ENCODE measurements at places on chromosomes 1 and 21.

- DNase-seq, result no peak
Observed at GRCh38 chr1:55329808-55330432, 114.8 kb upstream of the USP24 start.

DNA sequence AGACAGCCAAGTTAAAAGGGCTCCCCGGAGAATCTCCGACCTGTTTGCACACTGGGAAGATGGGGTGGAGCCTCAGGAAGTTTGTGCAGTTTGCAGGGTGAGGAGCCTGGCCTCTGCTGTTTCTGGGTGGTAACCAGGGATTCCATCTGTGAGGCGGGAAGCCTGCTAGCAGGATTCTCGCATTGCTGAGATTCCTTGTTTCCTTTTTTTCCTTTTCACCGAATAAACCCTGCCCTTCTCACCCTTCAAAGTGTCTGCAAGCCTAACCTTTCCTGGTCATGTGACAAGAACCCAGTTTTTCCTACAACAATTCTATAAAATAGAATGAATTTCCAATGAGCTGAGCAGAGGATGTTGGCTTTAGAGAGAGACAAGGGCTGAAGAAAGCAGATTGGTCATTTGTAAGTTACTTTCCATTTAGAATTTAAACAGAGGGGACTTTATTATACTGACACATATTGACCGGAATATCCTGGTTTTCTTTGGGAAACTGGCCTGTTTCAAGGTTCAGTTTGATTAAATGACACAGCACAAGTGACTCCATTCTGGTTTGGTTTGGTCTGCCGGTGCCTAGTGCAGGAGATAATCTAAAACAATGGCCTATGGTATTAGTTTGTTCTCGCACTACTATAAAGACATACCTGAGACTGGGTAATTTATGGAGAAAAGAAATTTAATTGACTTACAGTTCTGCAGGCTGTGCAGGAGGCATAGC lies 48.7 kb upstream of the DNAH14 start:
- DNase-seq, result no peak

DNA sequence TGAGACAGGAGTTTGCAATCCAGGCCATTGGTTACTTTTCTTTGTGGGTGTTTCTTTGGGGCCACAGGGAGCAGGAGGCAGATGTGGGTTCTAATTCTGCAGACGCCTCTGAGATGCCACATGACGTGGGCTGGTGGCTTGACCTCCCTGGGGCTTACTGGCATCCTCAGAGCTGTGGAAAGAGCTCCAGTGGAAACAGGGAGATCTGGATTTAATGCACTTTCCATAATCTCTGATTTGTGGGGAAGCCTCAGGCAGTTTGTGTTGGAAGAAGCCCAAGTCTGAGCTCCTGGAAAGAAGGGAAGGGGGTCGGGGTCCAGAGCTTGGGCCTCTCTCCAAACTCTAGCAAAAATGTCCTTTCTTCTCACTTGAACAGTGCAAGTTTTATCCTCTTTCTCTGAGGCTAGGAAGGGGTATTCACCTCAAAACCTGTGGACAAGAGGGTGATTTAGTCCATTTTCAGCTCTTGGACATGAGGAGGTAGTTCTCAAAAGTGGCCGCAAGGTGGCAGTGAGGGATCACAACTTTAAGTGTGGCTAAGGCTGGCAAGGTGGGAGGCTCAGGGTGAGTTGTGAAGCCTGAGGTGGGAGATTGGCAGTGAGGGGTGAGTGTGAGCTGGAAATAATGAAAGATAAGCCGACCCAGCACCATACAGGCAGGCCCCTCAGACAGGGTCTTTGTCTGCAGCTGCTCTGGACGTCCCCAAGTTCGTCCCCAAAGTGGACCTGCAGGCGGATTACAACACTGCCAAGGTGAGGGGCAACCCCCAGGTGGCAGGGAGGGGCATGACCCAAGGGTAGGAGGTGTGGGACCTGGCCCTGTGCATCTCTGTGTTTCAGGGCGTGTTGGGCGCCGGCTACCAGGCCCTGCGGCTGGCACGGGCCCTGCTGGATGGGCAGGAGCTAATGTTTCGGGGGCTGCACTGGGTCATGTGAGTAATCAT lies 9.2 kb downstream of the IKBKE start:
- peak; percentile 69 for DNase-seq

GRCh38 chr1:198054510-198054909 lies 102.3 kb upstream of the NEK7 start:
- no peak for DNase-seq

DNA sequence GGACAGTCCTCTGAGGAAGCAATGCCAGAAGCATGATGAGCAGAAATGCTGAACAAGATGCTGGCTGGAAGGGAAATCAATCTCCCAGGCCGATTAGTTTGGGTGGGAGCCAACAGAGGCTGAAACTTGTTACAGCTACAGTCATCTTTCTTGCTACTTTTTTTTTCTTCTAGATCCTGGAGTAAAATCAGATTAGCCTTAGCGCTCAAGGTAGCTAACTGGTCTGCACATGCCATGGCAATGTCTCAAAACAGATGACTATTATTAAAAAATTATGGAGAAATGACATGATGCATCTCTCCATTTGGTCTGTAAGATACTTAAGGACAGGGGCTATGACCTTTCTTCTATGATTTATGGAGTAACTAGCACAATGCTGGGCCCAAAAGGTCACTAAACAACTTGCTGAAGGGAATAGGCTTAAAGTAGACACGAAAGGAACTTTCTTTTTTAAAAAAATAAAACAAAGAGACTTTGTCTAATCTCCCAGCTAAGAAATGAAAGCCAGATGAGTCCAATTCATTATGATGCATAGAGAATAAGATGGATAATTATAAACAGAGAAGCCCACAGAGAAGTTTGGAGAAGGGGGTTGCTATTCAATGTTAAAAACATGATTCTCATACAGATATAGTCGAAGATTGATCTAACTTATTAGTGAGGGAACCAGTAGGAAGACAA lies 42.5 kb downstream of the UTP25 start:
- no peak for DNase-seq

DNA sequence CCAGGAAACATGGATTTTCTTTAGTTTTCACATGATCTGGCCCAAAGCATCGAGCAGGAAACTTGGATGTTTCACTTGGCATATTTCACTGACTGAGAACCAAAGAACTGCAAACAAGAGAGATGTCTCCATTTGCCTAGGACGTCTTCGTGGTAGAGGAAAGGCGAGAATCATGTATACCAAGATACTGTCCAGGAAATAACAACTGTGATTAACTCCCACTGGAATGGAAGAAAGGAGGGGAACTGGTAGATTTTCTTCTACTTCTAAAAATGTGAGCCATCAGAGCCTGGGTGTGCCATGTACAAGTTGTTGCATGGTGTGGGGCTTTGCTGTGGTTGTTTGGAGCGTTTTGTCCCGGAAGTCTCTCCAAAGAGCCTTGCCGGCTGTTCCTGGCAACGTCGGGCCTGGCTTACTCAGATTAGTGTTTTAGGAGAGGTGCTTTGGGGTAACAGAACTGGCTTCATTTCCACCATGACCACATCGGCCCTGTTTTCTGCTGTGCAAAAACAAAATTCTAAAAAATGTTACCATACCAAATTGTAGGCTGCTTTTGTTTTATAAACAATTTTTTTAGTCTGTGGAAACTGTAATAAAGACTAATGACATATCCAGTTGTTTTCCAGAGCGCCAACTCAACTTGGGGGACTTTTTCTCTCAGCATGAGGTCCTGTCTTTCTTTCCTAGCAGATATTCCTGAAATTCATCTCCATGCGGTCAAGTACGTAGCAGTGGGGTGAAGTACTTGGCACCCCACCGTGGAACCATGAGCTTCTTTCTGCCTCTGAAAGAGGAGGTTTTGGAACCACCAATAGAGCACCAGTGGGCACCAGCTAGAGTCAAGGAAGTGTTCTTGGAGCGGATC lies 118.3 kb downstream of the TM2D1 start:
- no peak for DNase-seq

- no peak for DNase-seq
Observed at GRCh38 chr1:234697015-234697414, 87.0 kb upstream of the IRF2BP2 start.

GRCh38 chr21:44365251-44365966 lies 12.0 kb downstream of the TRPM2 start:
- DNase-seq, result no peak

DNA sequence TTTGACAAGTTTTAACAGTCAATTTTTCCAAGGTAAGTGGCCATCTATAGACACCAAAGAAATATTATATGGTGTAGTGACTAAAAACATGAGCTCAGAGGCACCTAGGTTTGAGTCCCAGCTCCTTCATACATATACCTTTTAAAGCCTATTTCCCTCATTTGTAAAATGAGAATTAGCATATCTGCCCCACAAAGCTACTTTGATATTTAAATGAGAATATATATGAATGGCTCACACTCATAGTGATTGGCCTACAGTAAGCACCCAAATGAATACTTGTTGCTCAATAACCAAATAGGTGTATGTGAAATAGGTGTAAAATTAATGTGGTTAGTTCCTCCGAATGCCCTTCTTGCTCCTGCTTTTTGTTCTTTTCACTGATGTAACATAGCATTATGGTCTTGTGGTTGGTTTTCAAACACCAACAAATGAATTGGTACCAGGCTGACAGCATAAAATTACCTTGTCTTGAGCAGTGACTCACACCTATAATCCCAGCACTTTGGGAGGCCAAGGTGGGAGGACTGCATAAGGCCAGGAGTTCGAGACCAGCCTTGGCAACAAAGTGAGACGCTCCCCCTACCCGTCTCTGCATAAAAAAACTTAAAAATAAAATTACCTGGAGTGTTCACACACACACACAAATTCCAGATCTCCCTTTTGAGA lies 25.3 kb downstream of the CNIH4 start:
- DNase-seq, result no peak

DNA sequence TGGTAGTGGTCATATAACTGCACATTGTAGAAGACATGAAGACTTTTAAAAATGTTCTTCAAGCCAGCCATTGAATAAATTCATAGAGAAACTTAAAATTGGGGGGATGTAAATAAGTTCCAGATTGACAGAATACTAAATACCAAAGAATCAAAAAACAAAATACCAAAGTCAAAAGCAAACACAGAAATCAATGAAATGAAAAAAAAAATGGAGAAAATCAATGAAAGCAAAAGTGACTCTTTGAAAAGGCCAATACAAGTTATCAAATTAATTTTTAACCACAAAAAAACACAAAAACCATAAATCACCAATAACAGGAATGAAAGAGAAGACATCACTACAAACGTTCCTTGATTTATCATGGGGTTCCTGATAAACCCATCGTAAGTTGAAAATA lies 25.6 kb downstream of the LPGAT1 start:
- DNase-seq, result no peak

DNA sequence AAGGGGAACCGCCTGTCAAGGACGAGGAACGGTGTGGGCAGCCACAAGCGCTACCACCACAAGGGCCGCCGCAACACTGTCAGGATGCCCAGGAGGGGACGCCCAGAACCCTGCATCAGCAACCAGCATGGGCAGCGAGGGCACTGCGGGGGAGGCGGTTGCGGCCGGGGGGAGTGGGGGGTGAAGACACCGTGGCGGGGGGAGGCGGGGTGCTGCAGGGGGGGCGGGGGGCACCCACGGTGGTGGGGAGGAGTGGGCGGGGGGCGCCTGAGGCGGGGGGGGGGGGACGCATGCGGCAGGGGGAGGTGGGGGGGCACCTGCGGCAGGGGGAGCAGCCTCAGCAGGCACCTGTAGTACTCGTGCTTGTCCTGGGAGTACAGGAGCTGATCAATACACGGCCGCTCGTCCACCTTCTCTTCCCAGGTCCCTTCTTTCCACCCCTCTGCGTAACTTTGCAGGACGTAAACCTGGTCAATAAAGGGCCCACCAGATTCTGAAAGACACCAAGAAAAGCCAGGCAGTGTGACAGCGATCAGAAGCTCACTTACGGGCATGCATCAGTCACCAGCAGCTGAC lies 4.6 kb downstream of the POFUT2 start:
- DNase-seq, result no peak

DNA sequence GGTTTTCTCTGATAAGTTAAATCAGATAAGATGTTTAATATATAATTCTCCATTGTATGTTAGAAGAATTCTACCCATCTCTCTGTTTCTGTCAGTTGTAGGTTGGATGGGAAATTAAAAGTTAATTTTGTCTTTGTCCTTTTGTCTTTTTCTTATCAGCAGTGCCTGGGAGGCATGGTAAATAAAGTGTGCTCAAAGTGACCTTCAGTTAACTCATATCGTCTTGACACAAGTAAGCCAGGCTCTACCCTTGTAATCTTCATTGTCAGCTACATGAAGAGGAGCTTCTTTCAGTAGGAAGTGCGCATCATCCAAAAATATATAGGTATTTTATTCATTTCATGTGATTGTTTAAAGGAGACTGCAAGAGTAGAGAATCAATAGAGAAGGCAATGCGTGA lies 138.9 kb upstream of the NRIP1 start:
- DNase-seq, result no peak

DNA sequence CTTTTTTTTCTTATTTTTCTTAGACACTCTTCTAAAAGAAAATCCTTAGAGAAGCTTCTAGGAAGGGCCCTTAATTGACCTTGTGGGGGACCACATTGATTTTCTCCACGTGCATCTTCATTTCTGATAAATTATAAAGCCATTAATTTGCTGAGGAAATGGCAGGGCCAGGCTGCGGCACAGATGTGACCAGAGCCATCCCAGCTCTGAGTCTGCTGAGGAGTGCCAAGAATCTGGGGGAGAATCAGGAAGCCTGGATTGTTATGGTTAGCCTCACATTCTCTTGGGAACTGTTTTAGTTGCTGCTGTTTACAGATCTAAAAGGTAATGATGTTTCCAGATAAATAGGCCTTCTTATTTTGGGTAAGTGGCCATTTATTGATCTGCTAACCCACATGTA lies 16.2 kb downstream of the PROX1 start:
- no peak for DNase-seq

DNA sequence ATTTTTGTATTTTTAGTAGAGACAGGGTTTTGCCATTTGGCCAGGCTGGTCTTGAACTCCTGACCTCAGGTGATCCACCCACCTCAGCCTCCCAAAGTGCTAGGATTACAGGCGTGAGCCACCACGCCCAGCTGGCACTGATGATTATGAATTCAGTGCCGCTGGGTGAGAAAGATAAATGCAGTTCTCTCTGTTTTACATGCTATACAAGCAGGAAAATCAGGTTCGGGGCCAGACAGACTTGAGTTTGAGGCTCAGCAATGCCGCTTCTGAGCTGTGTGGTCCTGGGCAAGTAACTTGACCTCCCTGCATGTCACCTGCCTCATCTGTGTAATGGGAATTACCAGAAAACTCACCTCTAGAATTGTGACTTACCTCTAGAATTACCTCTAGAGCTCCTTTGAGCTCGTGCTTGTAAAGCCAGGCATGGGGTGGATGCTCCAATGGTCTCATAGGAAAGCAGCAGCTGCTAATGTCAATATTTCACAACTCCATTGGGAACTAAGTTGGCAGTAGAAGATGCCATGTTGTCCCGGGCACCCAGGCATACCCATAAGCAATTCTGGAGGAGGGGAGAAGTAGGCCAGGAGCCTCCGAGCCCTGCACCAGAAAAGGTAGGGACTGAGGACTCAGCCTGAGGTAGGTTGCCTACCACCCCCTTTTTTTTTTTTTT lies 119.8 kb upstream of the SLC25A33 start:
- DNase-seq, result no peak

DNA sequence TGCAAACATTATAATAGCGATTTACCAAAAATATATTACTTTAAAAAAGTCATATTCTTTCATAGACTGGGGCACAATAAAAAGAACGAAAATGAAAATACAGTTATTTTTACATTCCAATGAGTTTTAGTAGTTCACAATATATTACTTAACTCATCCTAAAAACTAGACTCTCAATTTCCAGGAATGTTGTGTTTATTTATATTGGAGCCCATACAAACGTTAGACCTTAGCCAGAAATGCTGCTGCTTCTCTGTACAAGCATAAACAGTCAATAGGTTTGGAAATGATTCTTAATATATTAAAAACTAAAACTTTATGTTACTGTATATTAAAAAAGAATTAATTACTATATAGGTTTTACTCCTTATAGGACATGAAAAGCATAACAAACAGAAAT lies 302.3 kb downstream of the BRINP3 start:
- DNase-seq, result no peak

GRCh38 chr21:39282911-39283310 lies 30.5 kb downstream of the BRWD1 start:
- no peak for DNase-seq
